ENCODE measurements at places on chromosomes 11 and 22.

- DNase-seq = no peak
Observed at GRCh38 chr11:8692417-8692816, 9.8 kb downstream of the RPL27A start.

- DNase-seq = no peak
Observed at GRCh38 chr22:28429711-28430110, 249.9 kb downstream of the TTC28 start.

DNA sequence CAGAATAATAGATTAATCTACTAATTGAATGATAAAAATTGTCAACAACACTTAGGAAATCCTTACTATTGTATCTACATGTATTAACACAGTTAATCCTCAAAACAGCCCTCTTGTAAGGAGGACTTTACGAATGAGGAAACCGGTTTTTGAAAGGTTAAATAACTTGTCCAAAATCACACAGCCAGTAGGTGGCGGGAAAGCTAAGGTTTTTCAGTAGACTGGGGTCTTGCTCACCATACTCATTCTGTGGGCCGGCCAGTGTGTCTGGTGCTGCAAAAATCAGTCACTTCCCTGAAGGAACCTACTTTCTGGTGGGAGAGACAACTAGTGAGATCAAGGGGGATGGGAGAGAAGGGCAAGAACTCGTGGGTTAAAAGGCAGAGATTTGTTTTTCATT lies 3.8 kb downstream of the DCPS start:
- DNase-seq = no peak

- no peak for DNase-seq
Observed at GRCh38 chr11:64799623-64800302, 3.3 kb downstream of the MAP4K2 start.

GRCh38 chr11:86735451-86736290 lies 63.3 kb upstream of the ME3 start:
- no peak for DNase-seq

DNA sequence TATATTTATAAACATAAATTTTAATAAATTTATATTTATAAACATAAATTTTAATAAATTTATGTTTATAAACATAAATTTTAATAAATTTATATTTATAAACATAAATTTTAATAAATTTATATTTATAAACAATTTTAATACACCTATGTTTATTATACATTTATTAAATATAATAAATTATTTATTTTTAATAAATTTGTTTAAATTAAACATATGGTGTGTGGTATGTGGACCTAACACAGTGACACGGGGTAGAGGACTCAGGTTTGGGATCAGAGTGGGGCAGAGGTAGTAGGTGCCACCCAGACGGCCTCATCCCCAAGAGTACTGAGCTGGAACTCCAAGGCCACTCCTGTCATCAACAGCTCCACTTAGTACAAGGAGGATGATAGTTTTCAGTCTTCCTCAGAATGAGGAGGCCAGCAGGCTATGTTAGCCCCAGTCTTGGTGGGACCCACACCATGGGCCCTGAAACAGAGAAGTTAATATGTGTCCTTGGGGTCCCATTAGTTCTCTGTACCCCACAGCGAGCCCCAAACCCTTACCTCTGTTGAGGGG lies 46.7 kb upstream of the BID start:
- no peak for DNase-seq

GRCh38 chr22:23503736-23504440 lies 76.2 kb downstream of the IGLL1 start:
- no peak for DNase-seq

DNA sequence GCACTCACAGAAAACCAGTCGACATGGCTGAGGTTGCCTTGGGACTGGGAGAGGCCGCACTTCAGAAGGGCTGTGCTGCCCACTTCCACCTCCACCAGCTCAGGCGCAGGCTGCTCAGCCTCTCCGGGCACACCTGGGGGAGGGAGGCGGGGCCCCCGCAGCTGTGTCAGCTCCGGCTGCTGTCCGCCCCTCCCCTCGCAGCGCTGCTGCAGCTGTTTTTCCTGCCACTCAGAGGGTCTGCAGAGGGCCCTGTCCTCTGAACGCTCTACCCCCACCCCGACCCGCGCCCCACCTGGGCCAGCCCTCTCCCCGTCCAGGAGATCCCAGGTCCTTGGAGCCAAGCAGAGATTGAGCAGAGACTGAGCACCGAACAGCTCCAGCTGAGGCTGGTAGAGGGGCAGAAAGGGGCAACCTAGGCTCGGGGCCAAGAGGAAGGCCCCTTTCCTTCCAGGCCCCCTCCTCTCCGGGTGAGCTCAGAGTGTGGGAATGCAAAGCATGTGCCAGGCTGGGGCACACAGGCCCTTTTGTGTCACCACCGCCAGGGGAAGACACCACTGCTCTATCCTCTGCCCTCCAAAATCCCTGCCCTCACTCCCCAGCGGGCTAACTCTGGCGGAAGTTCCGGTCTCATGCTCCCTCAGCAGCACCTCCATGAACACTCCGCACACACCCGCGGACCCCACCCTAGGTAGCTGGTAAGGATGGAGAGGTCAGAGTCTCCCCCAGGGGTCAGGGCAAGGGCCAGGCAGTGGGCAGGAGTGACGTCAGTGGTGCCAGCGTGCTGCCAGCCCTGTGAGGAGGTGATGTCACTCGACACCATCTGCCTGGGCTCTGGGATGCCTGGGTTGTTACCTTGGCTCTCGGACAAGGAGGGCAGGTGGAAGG lies 1.6 kb downstream of the MCAM start:
- peak; percentile 67 for DNase-seq
